Left cardiac atrium (tissue), 4 donors: ENCODE measurements at places on chromosomes 12 and 14. TPM values are rescaled to one million over a fixed set of nuclear protein-coding genes. Genes with fewer than 3 reads are reported as not detected.

Gene OASL
- 1.6 TPM for total RNA-seq

Gene TAS2R13
- total RNA-seq: 0.41 TPM

Gene SAMD15
- 0.52 TPM for total RNA-seq

Gene METTL3
- total RNA-seq: 25.1 TPM

Gene LMNTD1
- total RNA-seq: 0.58 TPM

Gene RNU4-1
- total RNA-seq: 6,779 TPM

Gene TBX5
- total RNA-seq: 116 TPM

Gene VRTN
- total RNA-seq: not detected

Gene KRT78
- not detected for total RNA-seq

Gene KRT2
- not detected for total RNA-seq

Gene FGD6
- total RNA-seq: 16.3 TPM

Gene SVOP
- total RNA-seq: 0.12 TPM

Gene RBP5
- 2.1 TPM for total RNA-seq

Gene GPR162
- total RNA-seq: 5.3 TPM

Gene DDIT3
- total RNA-seq: 20.0 TPM

Gene YLPM1
- 28.3 TPM for total RNA-seq

Gene APOF
- total RNA-seq: not detected

Gene HOXC9
- not detected for total RNA-seq

Gene SPIC
- total RNA-seq: not detected

Gene KRT4
- total RNA-seq: not detected

Gene KCNA1
- total RNA-seq: not detected

Gene CCND2
- total RNA-seq: 170 TPM

Gene FOXN4
- not detected for total RNA-seq

Gene PRH2
- not detected for total RNA-seq

Gene EGLN3
- 116 TPM for total RNA-seq

Gene MYO1A
- 0.13 TPM for total RNA-seq

Gene SLC35F4
- total RNA-seq: not detected

Gene UBR7
- 20.5 TPM for total RNA-seq

Gene RIMBP2
- total RNA-seq: 0.44 TPM

Gene NFE2
- total RNA-seq: 1.6 TPM

Gene DLK1
- total RNA-seq: 3.3 TPM

Gene SSTR1
- 1.0 TPM for total RNA-seq

Gene KLRG1
- total RNA-seq: 3.1 TPM

Gene B4GALNT3
- 20.9 TPM for total RNA-seq

Gene ADAMTS20
- total RNA-seq: not detected

Gene AJUBA
- total RNA-seq: 7.0 TPM

Gene CLEC1B
- not detected for total RNA-seq

Gene PKP2
- total RNA-seq: 148 TPM

Gene CLEC6A
- total RNA-seq: not detected

Gene ENDOU
- total RNA-seq: 0.68 TPM

Gene SRRM4
- 0.21 TPM for total RNA-seq

Gene RDH16
- 0.29 TPM for total RNA-seq

Gene PCED1B
- total RNA-seq: 1.9 TPM

Gene NOS1
- total RNA-seq: 0.89 TPM

Gene PNMA1
- total RNA-seq: 29.6 TPM

Gene KRT73
- not detected for total RNA-seq

Gene SCNN1A
- 0.85 TPM for total RNA-seq

Gene MYH6
- total RNA-seq: 10,415 TPM

Gene SETD1B
- total RNA-seq: 9.3 TPM

Gene CIROP
- total RNA-seq: not detected

Gene CPNE8
- 26.4 TPM for total RNA-seq

Gene PGF
- 4.6 TPM for total RNA-seq

Gene TEX22
- total RNA-seq: 0.77 TPM

Gene TMEM116
- 11.8 TPM for total RNA-seq

Gene DEGS2
- total RNA-seq: not detected

Gene KIF5A
- total RNA-seq: 0.10 TPM
